ENCODE measurements at places on chromosomes 4 and X.

- no peak for DNase-seq
Observed at GRCh38 chr4:105710678-105711077, 2.1 kb downstream of the GSTCD start.

GRCh38 chrX:11664211-11665167 is 1.2 kb downstream of the ARHGAP6 start:
- no peak for DNase-seq

DNA sequence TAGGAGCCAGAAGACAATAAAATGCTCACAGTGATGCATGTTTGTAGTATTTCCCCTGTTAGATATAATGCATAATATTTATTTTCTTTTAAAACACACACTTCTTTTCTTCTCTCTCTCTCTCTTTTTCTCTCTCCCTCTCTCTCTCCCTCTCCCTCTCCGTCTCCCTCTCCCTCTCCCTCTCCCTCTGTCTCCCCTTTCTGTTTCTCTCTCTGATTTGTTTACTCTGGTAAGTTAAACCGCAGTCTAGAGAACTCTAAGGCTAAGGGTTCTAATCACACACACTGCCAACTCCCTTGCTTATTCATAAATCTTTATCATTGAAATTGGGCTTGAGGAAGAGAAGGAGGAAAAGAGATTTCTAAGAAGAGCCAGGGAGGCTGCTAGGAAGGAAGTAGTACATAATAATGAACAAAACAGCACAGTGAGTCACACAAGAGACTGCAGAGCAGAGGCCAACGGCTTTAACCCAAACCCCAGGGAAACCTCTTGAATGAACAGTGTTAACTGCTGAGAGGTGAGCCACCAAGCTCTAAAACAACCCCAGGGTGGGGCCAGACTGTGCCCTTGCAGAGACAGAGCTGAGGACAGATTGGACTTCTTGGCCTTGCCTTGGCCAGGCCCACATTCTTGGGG is 9.1 kb upstream of the PHOX2B start:
- DNase-seq = no peak

- DNase-seq = no peak
Observed at GRCh38 chr4:80732010-80732409, 298.5 kb upstream of the BMP3 start.

GRCh38 chrX:9532349-9532748 is 67.5 kb downstream of the TBL1X start:
- no peak for DNase-seq

GRCh38 chrX:80876877-80877276 is 67.2 kb upstream of the BRWD3 start:
- DNase-seq = no peak

DNA sequence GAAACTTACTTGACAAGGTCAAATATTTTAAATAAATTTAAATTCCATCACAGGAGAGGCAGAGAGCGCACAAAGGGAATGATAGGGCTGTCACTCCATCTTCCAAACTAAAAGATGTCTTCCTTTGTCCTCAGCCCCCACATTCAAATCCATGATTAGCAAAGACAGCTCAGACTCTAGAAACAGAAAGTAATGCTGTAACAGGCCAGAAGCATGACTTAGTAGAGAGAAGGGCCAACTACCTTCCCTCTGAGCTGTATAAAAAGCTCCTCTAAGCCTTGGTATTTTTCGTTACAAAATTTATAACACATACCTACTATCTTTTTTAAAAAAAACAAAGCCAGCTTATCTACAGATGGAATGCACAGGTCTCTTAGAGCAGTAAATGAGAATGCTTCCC is 207.4 kb downstream of the MAPK10 start:
- no peak for DNase-seq

- no peak for DNase-seq
Observed at GRCh38 chr4:139273835-139274234, 6.2 kb downstream of the MGARP start.

GRCh38 chrX:77731821-77732419 is 54.1 kb downstream of the ATRX start:
- DNase-seq = no peak
